Tibial artery (tissue), 4 donors: ENCODE measurements at places on chromosomes 2 and 18.

DNA sequence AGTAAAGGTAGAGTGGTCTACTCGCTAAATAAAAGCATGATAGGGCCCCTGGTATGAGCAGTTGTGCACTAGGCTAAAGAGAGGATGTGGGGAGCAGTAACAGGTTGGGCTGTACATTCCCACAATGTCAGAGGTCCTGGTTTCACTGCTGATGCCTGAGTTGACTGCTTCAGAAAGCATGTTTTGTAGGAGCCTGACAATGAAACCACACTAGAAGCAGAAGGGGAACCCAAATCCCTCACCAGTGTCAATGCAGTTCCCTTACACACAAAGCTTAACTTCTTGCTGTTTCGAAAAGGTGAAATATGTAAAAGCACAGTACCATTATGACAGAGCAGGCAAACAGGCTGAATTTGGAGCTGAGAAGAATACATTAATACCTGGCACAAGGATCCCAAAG is 291.7 kb upstream of the KYNU start:
- no peaks in the 10 kb centered on the region for H3K36me3 ChIP-seq
- H3K4me1 ChIP-seq: no peaks in the 10 kb centered on the region
- no peak overlapping the region for H3K27ac ChIP-seq

GRCh38 chr2:162538967-162539366 is 195.0 kb downstream of the GCA start:
- H3K36me3 ChIP-seq: no peaks in the 10 kb centered on the region
- no peak overlapping the region for H3K4me3 ChIP-seq
- no peak overlapping the region for H3K27ac ChIP-seq
- no peaks in the 10 kb centered on the region for H3K27me3 ChIP-seq
- DNase-seq: no peak
- no peaks in the 10 kb centered on the region for H3K4me1 ChIP-seq

DNA sequence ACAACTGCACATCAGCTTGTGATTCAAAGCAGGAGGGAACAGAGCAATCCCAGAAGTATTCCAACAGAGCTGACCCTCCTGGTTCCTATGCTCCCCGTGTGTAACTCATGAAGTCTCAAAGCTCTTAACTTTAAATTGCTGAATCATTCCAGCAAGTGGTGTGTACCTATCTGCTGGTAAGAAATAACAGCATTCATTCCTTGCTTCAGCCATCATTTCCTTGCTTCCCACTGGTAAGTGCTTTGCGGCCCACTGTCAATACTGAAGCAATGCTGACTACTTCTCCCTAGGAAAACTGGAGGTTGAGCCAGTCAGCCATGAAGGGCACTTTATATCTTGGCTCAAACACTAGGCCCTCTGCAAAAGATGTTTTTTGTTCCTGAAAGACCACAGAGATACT is 222.4 kb downstream of the EXOC6B start:
- H3K27ac ChIP-seq: no peak overlapping the region
- no peaks in the 10 kb centered on the region for H3K27me3 ChIP-seq
- H3K4me1 ChIP-seq: no peaks in the 10 kb centered on the region

GRCh38 chr2:48320742-48321141 is 209.2 kb upstream of the STON1 start:
- H3K27me3 ChIP-seq: no peaks in the 10 kb centered on the region
- peaks cover 6% of the 10 kb centered on the region for H3K4me1 ChIP-seq
- H3K4me3 ChIP-seq: no peak overlapping the region
- no peaks in the 10 kb centered on the region for H3K36me3 ChIP-seq

DNA sequence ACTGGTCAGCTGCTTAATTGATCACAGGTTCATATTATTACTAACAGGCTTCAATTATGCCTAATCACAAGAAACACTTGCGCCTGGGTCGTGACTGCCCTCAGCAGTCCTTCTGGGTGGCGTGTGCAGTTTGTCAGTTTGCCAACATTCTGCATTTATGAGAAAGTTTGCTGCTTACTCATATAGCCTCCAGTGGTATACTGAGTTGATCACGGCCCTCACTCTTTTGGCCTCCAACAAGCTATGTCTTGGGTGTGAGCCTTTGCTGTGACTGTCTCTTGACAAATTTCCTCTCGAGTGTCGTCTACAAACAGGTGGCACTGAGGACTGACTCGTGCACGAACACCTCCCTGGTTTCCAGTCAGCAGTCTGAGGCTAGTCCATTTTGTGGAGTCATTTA is 27.3 kb downstream of the DCDC2C start:
- H3K27ac ChIP-seq: no peak overlapping the region
- no peaks in the 10 kb centered on the region for H3K4me1 ChIP-seq
- no peak for DNase-seq
- no peak overlapping the region for H3K4me3 ChIP-seq
